Right forelimb (tissue), 1 donor: ENCODE measurements at places on chromosomes 12 and 14.

DNA sequence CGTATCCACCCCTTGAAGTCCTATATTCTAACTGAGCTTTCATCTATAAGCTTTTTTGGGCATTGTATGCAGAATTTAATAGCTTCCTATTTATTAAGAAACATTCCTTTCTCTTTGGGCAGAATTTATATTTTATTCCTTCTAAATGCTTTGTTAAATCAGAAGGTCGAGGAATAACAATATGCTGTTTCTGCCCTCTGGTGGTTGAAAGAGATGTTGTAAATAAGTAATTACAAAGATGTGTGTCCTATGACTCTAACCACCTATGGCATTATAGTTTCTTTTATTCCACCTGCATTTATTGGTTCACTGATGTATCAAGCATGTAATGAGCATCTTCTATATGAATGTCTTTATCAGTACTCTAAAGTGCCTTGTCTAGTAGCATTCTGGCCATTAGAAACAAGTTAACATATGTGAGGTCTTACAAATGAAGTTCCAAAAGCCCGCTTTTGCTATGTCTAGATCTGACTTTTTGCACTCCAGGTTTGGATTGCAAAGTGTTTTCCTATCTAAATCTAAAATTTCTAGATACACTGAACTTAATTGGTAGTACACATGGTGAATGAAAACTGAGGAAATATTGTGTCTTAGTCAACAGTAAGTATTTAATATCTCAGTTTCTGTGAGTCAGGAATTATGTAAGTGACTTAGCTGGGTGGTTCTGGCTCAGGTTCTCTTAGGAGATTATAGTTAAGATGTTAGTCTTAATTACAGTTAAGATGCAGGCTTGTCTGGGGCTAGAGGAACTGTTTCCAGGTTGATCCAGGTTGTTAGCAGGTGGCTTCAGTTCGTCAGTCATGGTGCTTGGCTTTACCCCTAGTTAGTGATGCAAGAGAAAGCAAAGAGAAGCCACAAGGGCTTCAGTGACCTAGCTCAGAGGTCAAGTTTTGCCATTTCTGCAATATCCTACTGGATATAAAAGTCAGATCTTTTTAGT, 57.5 kb downstream of the PLEKHA5 start:
- no peak for DNase-seq

DNA sequence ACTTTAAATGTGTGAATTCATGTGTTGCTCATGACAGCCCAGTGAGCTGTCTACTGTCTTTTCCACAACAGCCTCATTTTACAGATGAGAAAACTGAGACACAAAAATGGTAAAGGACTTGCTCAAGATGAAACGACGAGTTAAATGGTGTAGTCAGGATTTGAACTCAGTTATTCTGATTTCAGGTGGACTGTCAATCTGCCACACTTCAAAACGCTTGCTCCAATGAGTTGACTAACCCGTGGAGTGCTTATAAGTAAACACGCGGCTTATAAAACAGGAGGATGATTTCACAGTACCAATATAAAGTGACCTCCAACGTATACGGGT, 652 bp upstream of the POLE2 start:
- no peak for DNase-seq

DNA sequence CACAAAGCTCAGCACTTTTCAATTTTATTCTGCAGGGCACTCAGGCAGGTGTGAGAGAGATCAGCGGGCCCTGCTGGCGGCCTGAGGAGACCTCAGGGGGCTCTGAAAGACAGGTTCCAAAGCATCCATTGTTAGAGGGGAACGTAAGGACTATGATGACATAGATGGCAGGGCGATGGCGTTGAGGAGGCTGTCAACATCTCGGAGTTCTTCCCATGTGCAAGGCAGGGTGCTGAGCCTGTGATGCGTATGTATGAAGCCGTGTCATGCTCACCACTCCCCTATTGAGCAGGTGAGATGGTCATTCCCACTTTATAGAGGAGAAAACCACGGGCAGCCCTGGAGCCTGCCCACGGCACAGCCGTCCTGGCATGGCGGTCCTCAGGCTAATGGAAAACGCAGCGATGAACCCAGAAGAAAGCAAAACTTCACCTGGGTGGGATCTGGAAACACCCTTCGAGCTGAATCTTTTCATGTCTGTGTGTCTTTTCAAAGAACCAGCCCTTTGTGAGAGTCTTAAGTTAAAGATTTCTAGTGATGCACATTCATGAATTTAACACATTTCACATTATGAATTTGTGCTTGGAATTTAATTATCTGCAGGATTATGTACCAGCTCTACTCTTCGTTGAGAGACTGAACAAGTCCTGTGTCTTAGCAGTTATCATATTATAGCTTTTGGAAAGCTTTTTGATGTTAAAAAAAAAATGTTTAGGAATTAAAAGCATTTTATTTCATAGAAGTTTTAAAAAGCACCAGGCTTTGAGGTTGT, 64.7 kb downstream of the RIMBP2 start:
- no peak for DNase-seq

DNA sequence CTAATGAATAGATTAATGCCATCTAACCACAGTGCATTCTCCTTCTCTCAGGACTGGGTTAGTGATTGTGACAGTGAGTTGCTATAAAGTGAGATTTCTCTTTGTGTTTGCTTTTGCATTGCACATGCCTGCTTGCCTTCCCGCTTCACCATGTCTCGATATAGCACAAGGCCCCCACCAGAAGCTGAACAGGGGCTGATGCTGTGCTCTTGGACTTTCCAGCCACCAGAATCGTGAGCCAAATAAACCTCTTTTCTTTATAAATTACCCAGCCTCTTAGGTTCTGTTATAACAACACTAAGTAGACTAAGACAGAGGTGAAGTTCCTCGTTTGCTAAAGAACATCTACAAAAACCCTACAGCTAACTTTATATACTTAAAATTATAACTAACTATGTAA, 173.0 kb downstream of the KIF26A start:
- no peak for DNase-seq

DNA sequence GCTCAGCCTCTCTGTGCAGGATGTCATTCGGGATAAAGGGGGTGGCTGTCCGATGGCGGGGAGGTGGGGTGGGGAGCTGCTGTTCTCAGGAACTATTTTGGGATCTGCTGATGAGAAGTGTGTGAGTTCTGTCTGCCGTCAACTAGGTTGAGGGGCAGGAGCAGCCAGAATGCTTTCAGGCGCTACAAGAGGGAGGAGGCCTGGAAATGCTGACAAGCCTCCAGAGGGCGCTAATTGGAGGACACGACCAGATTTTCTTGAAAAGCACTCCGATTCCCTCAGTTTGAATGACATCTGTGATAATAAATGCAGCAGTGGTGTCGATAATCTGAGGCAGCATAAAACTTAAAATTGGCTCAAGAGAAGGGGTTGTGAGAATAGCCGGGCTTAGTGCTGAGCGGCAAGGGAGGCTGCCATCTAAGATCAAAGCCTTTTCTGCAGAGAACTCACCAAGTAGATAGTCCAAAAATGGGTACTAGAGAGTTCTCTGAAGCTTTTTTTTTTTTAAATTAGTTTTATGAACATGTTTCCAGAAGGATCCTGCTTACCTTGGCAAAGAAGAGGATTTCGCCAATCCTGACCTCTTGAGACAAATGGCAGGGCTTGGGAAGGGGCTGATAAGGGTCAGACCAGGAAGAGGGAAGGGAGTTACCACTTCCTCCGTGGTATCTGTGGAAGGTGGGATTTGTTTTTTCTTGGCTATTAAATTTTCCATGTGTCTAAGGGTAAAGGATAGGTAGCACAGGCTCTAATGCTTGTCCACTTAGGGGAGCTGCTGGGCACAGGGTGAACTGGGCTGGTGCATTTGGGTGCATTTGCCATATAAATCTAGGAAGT, 94.4 kb downstream of the CRACR2A start:
- no peak for DNase-seq

- no peak for DNase-seq
Observed at GRCh38 chr14:38138473-38139138, 69.1 kb upstream of the SSTR1 start.

GRCh38 chr14:99597911-99598600, 6.0 kb downstream of the CCDC85C start:
- no peak for DNase-seq
